ENCODE measurements at places on chromosomes 3 and 15.

DNA sequence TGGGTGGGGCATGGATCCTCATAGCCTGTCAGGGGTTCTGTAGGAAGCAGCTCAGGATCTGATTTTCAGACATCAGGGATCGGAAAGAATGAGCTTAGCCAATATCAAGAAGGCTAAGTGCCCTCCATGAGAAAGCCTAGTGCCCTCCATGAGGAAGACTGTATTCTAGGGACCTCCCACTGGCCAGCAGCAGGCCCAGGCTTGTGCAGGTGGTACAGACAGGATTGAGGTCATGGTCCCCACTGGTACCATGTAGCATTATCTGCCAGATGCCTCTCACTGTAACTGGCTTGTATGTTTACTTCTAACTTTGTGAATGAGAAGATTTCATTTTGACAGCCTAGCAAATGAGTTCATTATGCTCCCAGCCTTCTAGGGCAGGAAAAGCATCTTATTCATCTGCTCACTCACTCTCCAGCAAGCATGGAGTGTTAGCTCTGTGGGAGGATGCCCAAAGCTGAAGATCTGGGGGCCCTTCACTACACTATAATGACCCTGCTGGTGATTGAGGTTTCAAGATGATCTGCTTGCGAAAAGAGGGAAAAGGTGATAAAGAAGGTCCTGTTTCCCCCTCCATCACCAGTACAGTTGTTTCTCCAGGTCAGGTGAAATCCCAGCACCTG, 7.5 kb downstream of the EPHB1 start:
- DNase-seq = no peak

DNA sequence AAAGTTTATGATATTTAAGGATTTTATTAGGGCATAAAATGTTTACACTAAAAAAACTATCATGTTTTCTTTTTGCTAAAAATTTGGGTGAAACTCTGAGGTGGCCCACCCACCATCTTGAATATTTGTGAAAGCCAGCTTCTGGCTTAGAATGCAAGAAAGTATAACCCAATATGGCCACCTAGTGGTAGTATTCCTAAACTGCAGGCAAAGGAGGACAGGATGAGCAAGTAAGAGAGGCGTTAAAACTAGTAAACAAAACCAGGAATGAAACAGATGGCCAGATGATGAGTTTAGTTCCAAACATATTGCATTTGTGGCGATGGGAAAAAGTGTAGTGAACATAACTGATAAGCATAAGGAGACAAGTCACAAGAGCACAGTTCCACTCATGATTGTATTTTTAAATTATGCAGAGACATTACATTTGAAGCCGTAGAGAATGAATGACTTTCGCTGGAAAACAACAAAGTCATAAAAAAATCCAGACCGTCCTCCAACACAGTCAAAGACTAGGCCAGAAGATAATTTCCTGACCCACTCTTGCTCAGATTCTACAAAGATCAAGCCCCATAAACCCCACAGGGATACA, 103.3 kb upstream of the PRTG start:
- peak; percentile 74 for DNase-seq

- no peak for DNase-seq
Observed at GRCh38 chr3:193620057-193620456, 27.0 kb downstream of the OPA1 start.

DNA sequence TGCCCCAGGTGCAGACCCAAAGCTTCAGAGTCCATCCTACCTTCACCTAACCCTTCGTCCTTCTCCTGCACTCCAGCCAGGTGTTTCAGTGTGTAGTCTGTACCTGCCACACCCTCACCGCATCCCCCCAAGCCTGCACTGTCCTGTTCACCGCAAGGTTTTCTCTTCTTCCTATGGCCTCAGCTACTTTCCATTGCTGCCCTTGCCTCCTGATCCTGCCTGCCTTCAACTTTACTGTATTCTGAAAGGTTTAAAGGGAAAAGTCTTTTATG, 9.3 kb downstream of the GPR160 start:
- no peak for DNase-seq

DNA sequence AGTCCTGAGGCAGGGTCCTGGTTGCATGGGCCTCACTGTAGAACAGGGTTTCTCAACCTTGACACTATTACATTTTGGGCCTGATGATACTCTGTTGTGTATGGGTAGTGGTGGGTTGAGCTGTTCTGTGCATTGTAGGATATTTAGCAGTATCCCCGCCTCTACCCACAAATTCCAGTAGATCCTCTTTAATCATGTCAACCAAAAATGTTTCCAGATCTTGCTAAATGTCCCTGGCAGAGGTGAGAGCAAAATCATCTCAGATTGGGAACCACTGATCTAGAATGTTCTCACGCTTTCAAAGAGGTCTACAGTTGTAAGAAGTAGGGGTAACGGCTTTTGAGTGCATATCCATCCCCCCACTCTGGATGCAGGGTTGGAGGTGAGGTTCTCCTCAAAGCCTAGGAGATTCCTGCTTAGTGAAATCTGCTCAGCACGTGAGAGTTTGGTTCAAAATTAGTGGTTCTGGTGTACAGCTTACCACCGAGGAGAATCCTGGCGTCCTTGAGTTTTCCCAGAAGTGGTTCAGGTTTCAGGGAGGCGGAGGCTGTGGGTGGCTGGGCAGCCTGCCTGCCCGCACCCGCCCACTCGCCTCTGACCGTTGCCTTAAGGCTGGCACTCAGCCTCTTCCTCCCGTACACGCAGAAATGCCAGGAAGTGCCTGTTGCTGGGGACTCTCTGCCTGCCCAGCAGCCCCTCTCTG, 5.3 kb downstream of the ACVR2B start:
- DNase-seq = peak; percentile 70

DNA sequence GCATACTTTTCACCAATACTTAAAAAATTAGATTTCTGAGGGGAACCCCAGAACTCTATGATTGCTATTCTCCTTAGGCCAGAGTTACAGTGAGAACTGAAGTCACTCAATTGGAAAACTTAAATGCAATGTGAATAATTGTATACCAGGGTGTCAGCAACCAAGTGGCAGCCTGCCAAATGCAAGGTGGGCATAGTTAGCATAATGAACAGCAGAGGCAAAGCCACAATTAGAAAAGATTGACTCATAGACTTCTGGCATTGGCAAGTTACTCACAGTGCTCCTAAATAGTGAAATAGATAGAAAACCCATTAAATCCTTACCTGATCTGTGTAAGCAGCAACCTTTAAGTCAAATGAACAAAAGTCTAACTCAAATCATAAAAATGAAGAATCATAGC, 94.9 kb downstream of the BCHE start:
- peak; percentile 85 for DNase-seq

DNA sequence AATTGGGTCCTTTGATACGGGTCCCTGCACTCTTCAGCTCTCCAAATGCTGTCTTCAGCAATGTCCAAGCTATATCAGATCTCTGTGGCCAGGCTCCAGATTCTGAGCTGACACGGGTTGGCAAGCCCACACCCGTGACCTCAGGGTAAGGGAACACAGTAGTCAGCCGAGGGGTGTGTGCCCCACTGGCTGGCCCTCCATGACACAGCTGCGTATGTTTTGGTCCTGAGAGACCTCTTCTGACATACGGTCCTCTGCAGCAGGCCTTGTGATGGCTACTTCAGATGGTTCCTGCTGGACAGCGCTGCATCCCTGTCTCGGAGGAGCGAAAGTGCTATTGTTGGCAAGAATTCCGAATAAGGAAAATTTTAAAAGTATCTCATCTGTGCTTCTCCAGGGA, 85.2 kb upstream of the ADAMTS17 start:
- no peak for DNase-seq

DNA sequence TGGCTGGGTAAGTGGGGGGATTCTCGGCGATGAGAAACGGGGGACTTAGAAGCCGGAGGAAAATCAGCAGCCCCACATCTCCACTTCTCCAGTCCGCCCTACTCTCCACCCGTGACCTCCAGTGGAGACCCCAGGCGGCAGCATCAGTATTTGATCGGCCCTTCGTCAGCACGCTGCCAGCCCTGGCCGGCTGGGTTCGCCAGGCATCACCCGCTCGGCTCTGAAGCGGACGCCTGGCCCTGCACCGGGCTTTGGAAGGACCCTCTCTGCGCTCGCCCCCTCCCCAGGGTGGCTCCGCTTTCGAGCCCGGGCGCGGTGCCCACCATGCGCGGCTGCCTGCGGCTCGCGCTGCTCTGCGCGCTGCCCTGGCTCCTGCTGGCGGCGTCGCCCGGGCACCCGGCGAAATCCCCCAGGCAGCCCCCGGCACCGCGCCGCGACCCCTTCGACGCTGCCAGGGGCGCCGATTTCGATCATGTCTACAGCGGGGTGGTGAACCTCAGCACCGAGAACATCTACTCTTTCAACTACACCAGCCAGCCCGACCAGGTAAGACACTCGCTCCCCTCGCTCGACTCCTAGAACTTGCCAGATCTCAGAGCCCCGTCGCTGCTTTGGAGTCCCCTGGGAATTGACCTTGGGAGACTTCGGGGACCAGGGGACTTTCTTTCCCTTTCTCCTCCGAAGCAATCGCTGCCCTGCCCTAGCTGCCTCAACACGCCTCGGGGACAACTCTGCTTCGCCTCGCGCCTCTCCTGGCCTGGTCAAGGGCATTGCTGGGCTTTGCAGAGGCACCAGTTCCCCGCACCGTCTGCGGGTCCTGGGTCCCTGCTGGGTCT, 561 bp downstream of the SIDT1 start:
- DNase-seq = no peak

DNA sequence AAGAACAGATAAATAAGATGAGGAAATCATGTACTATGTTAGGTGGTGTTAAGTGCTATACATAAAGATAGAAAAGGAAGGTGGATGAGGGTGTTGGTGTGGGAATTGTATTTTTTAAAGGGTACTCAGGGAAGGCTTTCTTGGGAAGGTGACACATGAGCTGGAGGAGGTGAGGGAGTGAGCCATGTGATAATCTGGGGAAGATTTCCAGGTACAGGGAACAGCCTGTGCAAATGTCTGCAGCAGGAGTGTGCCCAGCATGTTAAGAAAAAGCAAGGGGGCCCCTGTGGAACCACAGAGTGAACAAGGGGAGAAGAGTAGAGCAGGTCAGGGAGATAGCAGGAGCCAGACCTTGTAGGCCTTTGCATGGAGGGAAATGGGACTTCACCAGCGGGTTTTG, 175.6 kb downstream of the SSR3 start:
- DNase-seq = no peak

- DNase-seq = no peak
Observed at GRCh38 chr15:74432271-74432967, 1.3 kb downstream of the SEMA7A start.

DNA sequence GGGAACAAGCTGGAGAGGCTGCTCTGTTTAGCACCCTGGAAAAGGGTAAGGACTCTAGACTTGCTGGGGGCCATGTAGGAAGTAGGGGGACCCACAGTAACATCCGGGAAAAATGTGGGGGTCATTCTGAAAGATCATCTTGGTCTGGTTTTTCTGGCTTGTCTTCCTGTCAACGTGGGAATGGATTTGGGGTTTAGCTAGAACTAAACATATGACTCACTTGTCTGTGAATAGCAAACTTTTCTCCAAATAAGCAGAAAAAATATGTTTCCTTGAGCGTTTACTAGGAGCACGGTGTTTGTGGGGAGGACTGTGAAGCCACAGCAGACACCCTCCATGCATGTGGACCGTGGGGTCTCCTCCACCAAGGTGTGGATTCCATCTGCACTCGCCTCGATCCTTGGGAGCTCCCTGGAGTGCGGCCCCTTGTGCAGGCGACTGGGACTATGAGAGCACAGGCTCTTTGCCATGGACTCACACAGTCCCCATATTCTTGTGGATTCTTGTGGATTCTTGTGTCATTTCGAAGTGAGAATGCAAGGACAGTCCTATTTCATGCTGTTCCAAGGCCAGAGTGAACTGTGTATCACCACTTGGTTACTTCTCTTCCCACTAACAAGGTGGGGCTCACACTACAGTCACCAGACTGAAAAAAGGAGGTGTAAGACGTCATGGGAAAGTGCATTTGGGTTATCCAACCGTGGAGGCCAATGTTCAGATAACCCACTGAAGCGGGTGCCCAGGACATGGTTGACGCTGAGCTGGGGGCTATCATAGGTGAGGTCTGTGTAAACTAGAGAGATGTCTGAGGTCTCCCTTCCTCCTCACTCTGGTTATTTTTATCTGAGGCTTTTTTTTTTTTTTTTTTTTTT, 25.5 kb downstream of the PGPEP1L start:
- DNase-seq = peak; percentile 13

GRCh38 chr15:60720493-60721256, 241.7 kb upstream of the ICE2 start:
- no peak for DNase-seq

GRCh38 chr3:16048435-16049318, 125.8 kb upstream of the GALNT15 start:
- peak; percentile 79 for DNase-seq

DNA sequence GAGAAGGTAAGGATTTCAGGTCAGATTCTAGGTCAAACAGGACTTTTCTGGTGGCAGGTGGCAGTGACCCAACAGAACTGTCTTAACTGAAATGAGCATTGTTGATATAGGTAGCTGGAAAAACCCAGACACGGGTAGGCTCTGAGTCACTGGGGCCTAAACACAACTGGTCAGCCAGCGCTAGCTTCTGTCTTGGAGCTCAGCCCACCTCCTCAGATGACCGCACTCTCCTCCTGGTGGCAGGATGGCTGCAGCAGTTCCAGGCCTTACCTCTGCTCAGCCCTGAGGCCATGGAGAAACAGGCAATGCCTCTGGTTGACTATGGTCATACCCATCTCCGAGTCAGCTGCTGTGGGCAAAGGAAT, 61.1 kb upstream of the GATA2 start:
- peak; percentile 88 for DNase-seq

- DNase-seq = peak; percentile 1
Observed at GRCh38 chr3:19399836-19400235, 251.5 kb downstream of the KCNH8 start.

GRCh38 chr3:196159952-196160804, 51.0 kb downstream of the ZDHHC19 start:
- peak; percentile 83 for DNase-seq

DNA sequence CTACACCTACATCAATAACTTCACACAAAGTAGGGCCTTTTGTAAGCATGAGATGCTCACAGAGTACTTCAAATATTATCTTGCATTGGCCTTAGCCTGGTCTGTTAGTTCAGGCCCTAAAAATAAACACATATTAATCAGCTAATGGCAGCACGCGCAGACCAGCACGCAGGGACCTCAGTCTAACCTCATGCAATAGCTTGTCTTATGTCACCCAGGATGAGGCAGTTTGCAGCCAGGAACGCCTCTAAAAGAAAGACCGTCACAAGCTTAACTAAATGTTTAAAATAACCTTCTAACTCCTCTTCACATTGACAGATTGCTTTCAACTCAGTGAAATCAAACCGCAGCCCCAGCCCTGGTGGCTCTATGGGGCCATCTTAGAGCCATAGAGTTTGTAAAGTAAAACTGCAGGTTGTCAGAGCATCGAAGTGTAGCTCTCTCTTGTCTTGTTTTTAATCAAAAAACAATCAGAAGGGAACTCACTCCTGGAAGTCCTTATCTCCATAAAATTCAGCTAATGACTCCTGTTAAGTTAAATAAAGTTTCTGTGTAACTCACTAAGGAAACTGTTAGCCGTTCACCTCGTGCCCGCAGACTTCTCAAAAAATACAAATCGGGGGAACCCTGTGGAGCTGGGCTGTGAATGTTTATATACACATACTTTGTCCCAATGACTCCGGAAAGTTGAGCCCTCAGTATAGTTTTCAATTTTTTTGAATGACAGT, 212.6 kb downstream of the CDIN1 start:
- DNase-seq = no peak
